PC-3 (cell line): ENCODE measurements at places on chromosomes 1 and 21. TPM values are rescaled to one million over a fixed set of nuclear protein-coding genes. Genes with fewer than 3 reads are reported as not detected.

CTSS gene
- total RNA-seq, result 0.46 TPM in 1 of 2 replicates, not detected in the other

HES3 gene
- total RNA-seq, result not detected in 2 replicates

DMRTA2 gene
- total RNA-seq, result not detected in 2 replicates

GRHL3 gene
- 3.5 and 7.8 TPM in 2 replicates for total RNA-seq

C1QC gene
- not detected in 2 replicates for total RNA-seq

TOMM20 gene
- 45.2 and 48.0 TPM in 2 replicates for total RNA-seq

RIPPLY3 gene
- total RNA-seq, result 10.0 and 11.4 TPM in 2 replicates

NR5A2 gene
- total RNA-seq, result 0.36 and 0.40 TPM in 2 replicates

CYP4A11 gene
- not detected in 2 replicates for total RNA-seq

PIGM gene
- total RNA-seq, result 6.7 and 6.9 TPM in 2 replicates

PRAMEF5 gene
- total RNA-seq, result not detected in 2 replicates

RHBG gene
- 0.26 TPM in 1 of 2 replicates, not detected in the other for total RNA-seq

DNA sequence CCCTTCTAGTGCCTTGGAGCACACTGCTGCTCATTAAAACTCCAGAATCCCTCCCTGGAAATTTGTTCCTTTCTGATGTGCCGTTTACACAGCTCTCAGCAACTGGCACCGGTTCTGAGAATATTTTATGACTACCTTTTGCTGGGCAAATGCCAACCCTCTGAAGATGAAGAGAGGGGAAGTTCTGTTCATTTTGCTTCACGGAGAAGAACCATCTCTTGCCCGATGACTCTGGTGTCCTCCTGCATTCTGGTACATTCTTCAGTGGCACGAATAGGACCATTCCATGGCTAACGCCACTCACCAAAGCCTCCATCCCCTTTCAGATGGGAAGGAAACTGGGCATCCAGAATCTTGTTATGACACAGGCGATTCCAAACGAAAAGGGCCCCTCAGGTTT is 96.2 kb upstream of the SIM2 start:
- DNase-seq, result no peak

DNA sequence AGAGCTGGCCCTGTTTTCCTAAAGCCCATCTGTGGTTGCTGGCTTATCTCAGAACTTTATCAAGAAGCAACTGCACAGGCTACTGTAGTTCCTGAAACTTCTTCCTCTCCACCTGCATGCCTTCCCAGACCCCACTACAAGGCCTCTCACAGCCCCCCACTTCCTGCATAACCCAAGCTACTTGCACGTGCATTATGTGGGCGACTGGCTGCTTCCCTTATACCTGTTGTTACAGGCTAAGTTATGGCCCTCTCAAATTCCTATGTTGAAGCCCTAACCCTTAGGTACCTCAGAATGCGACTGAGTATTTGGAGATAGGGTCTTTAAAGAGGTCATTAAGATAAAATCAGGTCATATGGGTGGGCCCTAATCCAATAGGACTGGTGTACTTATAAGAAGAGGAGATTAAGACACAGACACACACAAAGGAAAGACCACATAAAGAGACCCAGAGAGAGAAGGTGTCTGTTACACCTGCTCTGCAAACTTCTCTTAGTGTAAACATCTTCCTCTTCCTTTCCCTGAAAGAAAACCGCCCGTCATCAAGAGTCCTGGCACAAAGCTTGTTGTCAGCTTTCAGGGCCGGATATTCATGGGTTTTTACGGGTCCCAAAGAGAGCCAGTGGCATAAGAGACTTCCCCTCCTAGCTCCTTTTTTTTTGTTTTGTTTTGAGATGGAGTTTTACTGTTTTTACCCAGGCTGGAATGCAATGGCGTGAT is 5.1 kb downstream of the ZNF496 start:
- no peak for DNase-seq

GRCh38 chr1:168830562-168830961 is 101.6 kb upstream of the DPT start:
- no peak for DNase-seq

GRCh38 chr1:35369922-35370671 is 101.6 kb downstream of the ZMYM4 start:
- DNase-seq, result no peak

DNA sequence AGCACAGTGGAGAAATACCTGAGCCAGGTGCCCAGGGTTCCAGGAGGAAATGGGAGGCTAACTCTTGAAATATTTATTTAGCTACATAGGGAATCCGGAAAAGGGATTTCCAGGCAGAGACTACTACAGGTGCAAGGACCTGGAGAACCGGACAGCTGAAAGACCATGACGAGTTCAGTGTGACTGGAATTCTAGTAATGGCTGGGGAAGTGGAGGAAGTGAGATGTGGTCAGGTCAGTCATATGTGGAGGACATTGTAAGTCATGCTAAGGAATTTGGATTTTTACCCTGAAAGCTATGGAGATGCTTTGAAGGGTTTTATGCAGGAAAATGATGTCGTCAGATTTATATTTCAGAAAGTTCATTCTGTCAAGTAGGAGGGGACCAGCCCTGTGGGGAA is 1.8 kb downstream of the CAP1 start:
- peak; percentile 32 for DNase-seq

DNA sequence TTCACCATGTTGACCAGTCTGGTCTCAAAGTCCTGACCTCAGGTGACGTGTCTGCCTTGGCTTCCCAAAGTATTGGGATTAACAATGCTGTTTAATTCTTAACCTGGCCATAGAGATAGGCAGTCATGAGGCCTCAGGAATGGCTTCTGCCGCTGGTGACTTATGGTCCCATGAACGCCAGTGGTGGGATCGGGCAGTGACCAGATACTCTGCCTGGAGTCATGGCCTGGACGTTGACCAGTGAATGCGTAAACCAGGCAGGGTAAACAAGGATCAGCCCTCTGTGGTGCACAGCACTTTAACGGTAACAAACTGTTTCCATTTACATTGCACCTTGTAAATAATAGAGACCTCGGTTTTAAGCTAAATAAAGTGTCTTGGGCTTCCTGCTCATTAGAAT is 23.0 kb downstream of the MTARC1 start:
- DNase-seq, result no peak

DNA sequence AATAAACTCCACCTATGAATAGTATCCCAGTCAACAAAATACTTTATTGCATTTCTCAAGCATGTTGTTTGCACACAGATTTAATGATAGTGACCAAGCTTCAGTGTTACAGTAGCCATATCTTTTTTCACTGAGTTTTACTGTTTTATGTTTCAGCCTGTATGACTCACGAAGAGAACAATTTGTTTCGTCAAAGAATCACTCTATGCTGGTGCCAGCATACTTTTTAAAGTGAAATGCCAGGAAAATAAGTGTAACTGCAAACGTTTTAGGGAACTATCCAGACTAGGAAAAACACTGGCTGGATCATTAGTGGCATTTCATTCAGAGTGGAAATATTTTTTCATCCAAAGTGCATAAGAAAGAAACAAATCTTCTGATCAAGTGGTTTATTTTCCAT is 210.8 kb downstream of the COL11A1 start:
- peak; percentile 85 for DNase-seq

DNA sequence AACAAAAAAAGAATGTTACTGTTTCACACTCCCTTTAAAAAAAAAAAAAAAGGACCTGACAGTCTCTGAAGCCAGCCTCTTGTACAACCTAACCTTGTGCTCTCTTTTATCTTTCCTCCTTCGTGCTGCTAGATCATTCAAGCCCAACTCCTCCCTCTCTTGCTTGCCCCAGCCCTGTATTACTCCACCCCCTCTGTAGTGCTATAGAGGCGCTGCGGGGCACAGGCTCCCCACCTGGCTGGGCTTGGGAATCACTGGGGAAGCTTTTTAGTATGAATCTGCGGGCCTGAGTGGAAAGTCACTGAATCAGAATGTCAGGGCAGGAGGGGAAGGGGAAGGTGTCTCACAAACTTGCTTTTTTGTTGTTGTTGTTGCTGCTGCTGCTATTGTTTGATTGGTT is 383.7 kb upstream of the CAMK1G start:
- DNase-seq, result no peak

- DNase-seq, result no peak
Measured at GRCh38 chr1:156495401-156496140, 5.0 kb downstream of the MEF2D start.

DNA sequence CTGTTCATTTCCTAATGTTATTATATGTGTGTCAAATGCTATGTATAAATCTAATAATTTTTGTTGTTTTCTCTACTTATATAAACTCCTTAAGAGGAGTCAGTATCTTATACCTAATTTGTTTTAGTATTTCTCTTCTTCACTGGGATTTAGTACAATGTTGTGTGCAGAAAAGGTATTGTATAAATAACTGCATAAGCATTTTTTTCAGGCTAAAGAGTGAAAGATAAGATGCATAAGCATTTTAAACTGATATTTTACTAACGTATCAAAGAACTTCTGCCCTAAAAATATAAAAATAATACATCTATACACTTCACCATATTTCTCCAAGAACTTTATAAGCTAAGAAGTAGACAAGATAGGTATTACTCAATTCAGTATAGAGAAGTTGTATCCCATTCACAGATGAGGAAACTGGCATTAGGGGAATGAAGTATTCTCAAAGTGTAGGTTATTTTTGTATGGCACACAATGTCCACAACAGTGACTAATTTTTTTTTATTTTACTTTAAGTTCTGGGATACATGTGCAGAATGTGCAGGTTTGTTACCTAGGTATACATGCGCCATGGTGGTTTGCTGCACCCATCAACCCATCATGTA is 59.3 kb downstream of the NUP210L start:
- DNase-seq, result no peak

GRCh38 chr1:19138958-19139581 is 71.0 kb downstream of the UBR4 start:
- no peak for DNase-seq

DNA sequence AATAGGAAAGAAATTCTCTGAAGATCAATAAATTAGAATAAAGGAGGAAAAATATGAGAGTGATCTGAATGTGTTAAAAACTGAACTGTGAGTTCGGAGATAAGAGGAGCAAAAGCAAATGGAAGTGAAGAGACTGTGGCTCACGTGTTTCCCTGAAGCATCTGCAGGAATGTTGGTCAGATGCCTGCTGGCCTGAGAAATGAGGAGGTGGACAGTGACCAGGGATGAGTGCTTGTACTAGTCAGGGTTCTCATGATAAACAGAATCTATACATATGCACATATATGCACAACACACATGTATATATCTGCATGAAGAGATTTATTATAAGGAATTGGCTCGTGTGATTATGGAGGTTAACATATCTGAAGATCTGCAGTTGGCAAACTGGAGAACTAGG is 103.4 kb upstream of the TIAM1 start:
- DNase-seq, result no peak

DNA sequence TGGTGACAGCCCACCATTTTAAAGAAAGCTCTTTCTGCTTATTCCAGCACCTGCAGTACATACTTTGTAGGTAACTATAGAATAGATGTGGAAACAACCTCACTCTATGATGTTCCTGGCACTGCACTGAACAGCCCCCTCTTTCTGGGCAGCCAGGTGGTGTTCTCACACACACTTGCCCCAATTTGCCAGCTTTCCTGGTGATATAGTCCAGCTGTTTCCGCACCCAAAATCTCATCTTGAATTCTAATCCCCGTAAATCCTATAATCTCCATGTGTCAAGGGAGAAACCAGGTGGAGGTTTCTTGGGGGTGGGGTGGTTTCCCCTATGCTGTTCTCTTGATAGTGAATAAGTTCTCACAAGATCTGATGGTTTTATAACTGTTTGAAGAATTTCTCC is 102.2 kb downstream of the FCRL5 start:
- DNase-seq, result no peak

GRCh38 chr1:33300673-33301072 is 20.2 kb downstream of the A3GALT2 start:
- DNase-seq, result no peak

GRCh38 chr1:7171574-7171973 is 386.3 kb downstream of the CAMTA1 start:
- DNase-seq, result no peak

GRCh38 chr1:79188337-79188736 is 181.8 kb upstream of the ADGRL4 start:
- peak; percentile 56 for DNase-seq

DNA sequence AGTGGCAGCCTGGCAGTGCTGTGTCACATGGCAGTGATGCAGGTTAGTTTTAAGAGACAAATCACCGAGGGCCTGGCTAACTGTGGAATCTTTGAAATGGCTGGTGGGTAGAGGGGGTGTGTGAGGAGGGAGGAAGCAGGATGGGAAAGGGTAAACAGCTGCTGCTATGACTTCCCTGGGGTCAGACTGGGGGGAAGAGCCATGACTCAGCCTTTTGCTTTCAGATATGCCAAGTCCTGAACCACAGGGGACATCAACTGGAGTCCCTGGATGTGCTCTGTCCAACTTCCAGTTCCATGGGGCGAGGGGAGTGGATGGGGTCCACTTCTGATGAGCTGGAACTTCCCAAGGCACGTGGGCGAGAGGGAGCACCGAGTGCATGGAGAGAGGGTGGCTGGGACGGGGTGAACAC is 121.1 kb upstream of the ADAR start:
- peak; percentile 51 for DNase-seq

GRCh38 chr1:29323636-29324035 is 87.3 kb downstream of the PTPRU start:
- no peak for DNase-seq

DNA sequence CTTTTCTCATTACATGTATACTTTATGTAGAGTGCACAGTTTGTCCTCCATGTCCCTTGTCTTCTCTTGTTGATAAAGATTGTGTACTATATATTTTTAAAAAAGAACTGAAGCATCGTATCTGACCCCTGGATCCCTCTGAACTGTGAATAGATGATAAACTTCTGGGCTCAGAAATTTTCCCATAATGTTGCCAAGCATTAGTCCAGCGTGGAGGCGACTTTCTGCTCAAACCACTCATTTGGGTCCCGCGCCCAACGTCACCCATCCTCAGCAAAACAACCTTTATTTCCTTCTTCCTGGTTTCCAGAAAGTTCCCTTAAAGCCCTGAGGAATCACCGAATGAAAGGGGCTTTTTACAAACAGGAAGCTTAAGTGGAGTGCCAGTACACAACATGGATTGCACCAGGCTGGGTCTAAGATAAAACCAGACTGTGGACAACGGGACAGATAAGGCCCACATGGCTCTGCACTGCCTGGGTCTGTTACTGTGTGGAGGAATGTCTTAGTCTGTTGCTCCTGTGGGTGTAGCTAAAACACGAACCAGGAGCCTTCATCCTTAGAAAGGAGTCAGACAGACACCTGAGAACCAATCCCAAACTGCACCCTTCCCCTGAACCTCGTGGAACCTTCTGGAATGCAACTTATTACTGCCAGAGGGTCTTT is 15.6 kb downstream of the EVA1C start:
- no peak for DNase-seq

- no peak for DNase-seq
Measured at GRCh38 chr1:77438236-77438913, 156.6 kb downstream of the AK5 start.

- no peak for DNase-seq
Measured at GRCh38 chr1:85616364-85616705, 35.8 kb downstream of the CCN1 start.

DNA sequence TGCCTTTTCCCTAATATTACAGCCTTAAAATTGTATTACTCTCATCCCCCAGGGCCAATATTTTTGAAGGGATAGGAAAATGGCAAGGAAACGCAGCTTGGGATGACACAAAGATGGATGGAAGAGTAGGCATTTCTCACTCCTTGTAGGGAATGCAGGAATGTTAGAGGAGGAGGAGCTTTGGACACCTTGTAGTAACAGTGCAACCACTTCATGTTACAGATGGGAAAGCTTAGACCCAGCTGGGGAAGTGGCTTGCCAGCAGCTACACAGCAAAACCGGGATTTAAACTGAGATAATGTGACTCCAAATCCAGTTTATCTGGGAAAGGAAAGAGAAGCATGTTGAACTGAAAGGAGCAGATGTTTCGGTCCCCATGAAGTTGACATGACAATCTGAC is 473.7 kb upstream of the DAB1 start:
- DNase-seq, result no peak

- DNase-seq, result no peak
Measured at GRCh38 chr1:169367096-169367685, 406 bp downstream of the NME7 start.

GRCh38 chr1:214853340-214853739 is 229.2 kb upstream of the KCNK2 start:
- DNase-seq, result no peak
